ENCODE measurements at places on chromosomes 6 and 20. TPM values are rescaled to one million over a fixed set of nuclear protein-coding genes. Genes with fewer than 3 reads are reported as not detected.

DNA sequence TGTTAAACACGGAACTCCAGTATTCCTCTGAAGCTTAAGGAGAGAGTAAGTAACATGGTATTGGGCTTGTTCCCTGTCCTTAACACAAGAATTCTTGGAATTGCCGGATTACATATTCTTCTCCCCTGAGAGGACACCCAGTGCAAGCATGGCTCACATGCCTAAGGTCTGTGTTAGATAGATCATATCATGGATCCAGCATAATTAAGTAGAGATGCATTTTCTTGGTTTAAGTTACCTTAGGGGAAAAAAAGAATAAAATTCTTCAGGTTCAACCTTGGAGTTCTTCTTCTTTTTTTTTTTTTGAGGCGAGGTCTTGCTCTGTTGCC is 53.9 kb downstream of the AKAP12 start:
- no peak overlapping the region for H3K4me3 ChIP-seq
- no peaks in the 10 kb centered on the region for H3K4me1 ChIP-seq
- no peaks in the 10 kb centered on the region for H3K27me3 ChIP-seq
- DNase-seq = no peak
- H3K36me3 ChIP-seq = no peaks in the 10 kb centered on the region
- H3K27ac ChIP-seq = no peak overlapping the region

DNA sequence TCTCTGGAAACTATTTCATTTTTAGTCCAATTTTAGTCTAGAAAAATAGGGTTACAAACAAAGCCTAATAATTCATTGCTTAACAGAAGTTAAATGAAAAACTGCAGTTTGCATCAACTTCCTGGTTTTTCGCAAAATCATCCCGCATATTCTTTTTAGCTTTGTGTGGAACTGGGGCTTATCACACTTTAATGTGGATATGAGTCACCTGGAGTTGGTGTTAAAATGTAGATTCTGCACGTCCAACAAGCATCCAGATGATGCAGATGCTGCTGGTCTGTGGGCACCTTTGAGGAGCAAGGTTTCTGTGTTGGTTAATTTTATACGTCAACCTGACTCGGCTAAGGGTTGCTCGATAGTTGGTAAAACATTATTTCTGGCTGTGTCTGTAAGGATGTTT is 126.1 kb downstream of the PLCB4 start:
- no peaks in the 10 kb centered on the region for H3K27me3 ChIP-seq
- no peaks in the 10 kb centered on the region for H3K4me1 ChIP-seq
- DNase-seq = no peak

- no peak for DNase-seq
- no peak overlapping the region for H3K27ac ChIP-seq
- peaks cover 57% of the 10 kb centered on the region for H3K4me1 ChIP-seq
- H3K27me3 ChIP-seq = peaks cover 41% of the 10 kb centered on the region
Measured at GRCh38 chr20:62815066-62815991, 1.5 kb upstream of the COL9A3 start.

GRCh38 chr6:56245903-56246351 is 1.5 kb downstream of the COL21A1 start:
- no peak for DNase-seq
- peaks cover 50% of the 10 kb centered on the region for H3K4me1 ChIP-seq
- H3K4me3 ChIP-seq = peak overlapping the region; percentile 55
- H3K36me3 ChIP-seq = no peaks in the 10 kb centered on the region
- H3K27me3 ChIP-seq = no peaks in the 10 kb centered on the region

- H3K4me1 ChIP-seq = no peaks in the 10 kb centered on the region
- no peaks in the 10 kb centered on the region for H3K36me3 ChIP-seq
- H3K27ac ChIP-seq = no peak overlapping the region
- DNase-seq = no peak
- H3K27me3 ChIP-seq = peaks cover 25% of the 10 kb centered on the region
Measured at GRCh38 chr20:21048841-21049273, 57.3 kb downstream of the LINC00237 start.

MYL9 gene
- total RNA-seq = 30.5 TPM

SLC17A3 gene
- not detected for total RNA-seq

All from suprapubic skin (tissue), 4 donors.